ENCODE measurements at places on chromosomes 12 and 14.
A peak's percentile ranks its signal among the peaks of the same experiment; 100 is the strongest.

GRCh38 chr12:58766513-58766870 lies 153.8 kb downstream of the LRIG3 start:
- DNase-seq: no peak

DNA sequence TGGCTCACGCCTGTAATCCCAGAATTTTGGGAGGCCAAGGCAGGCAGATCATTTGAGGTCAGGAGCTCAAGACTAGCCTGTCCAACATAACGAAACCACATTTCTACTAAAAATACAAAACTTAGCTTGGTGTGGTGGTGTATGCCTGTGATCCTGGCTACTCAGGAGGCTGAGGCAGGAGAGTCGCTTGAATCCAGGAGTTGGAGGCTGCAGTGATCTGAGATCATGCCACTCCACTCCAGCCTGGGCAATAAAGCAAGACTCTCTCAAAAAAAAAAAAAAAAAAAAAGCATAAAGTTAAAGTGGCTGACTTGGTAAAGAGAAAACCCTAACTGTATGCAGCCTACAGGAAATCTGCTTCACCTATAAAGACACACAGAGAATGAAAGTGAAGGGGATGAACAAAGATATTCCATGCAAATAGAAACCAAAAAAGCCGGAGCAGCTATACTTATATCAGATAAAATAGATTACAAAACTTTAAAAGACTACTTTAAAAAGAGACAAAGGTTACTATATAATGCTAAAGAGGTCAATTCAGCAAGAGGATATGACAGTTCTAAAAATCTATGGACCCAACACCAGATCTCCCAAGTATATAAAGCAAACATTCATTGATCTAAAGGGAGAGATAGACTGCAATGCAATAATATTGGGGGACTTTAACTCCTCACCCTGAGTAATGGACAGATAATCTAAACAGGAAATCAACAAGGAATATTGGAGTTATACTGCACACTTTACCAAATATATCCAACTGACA lies 4.1 kb downstream of the CLEC2B start:
- DNase-seq: no peak

DNA sequence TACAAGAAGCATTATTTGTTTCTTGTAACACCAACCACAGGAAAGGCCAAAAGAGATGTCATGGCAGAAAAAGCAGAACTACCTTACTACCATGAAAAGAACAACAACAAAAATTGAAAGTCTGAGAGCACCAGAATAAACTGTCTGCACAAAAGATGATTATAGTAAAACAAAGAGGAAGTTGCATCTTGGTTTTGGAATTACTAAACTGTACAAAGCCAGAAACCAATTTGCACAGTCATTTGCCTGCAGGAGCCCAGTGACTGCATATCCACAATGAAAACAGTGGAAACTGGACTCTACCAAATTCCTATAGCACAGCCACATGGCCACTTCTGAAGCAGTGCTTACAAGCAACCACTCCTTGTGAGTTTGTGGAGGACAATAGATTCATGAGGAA lies 276.2 kb downstream of the SSPN start:
- DNase-seq: no peak

GRCh38 chr14:91405724-91406435 lies 11.7 kb downstream of the CCDC88C start:
- no peak for DNase-seq

GRCh38 chr12:113468365-113469223 lies 3.1 kb downstream of the LHX5 start:
- DNase-seq: no peak

DNA sequence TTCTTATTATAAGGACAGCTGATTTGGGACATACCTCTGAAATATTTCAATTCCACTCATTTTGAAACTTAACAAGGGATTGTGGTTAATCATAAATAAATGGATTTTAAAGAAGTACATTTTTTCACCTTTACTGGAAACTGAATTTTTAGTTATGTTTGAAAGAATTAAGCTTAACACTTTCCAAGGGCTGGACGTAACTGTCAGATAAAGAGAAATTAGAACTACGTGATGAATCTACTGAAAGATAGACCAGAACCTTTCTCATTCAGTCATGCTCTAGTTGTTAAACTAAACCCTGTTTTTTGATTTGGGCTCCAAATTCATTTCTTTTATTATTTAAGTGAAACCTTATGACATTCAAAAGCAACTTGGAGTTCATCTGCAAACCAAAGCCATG lies 1892.1 kb upstream of the SEL1L start:
- DNase-seq: no peak

DNA sequence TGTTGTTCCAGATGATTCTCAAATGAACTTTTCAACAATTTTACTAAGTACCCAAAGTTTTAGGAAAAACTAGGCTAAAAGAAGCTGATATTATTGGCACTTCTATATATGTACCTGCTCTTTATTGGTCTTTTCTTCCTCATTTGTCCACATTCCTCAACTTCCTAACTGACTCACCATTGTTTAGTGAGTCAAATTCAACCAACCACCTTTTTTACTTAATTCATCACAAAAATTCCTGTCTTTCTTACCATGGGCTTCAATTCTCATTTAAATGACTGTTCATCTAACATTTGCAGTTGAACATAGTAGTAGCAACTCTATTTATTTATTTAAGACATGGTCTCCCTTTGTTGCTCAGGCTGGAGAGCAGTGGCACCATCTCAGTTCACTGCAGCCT lies 47.6 kb upstream of the SLC2A13 start:
- DNase-seq: no peak

GRCh38 chr12:119868992-119869391 lies 8.1 kb downstream of the CIT start:
- DNase-seq: peak; percentile 60

DNA sequence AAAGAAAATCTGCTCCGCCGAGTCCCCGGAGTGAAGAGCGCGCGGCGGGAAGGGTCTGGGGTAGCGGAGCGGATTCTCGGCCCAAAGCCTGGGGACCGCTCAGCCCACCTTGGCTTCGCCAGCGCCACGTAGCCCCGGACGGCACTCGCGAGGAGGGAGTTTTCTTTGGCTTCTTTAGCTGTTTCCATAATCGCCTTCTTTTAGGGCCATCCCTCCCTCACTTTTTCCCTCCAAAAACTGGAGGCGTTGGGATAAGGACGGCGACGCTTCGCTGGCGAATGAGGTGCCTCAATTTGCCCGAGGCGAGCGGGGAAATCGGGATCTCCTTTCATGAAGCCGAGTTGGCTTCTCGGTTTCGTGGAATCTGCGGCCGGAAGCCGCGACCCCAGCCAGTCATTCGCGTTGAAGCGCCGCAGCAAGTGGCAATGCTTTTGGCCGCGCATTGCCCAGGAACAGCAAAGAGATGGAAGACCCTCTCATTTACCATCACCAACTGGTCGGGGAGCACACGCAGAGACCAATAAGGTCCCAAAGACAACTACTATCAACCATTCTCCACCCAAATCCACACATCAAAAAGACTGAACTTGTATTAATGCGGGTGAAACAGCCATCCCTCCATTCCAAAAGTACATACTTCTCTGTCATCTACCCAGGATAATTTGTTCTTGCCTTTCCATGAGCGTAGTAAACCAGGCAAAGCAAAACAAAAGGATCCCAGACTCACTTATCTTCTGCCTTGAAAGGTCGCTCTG lies 8.4 kb upstream of the SIX1 start:
- DNase-seq: no peak

- DNase-seq: no peak
Measured at GRCh38 chr12:69732088-69732487, 6.6 kb upstream of the RAB3IP start.

GRCh38 chr12:55385891-55386290 lies 14.4 kb upstream of the OR6C65 start:
- DNase-seq: no peak

DNA sequence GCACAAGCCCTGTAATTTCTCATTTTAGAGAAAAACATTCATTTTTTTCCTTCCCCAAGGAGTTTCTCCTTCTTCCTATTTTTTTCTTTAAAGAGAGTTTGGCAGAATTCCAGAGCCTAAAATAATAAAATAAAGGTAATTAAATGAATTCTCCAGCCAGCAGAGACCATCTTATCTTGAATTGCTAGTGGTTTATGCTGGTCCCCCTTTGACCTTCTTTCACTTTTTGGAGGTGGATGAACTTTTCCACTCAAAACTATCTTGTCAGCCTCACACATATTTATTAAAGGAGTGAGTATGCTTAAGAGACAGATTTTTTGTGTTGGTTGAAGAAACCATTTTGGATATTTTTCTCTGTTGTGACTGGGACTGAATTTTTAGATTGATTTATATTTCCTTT lies 47.6 kb downstream of the ADIPOR2 start:
- DNase-seq: no peak

Measured in NCI-H2171 treated with DMSO at 0.1 percent for 48 hours (cell line).